Sciatic nerve (tissue), 2 donors: ENCODE measurements at places on chromosomes 2 and 18. TPM values are rescaled to one million over a fixed set of nuclear protein-coding genes. Genes with fewer than 3 reads are reported as not detected.

- no peak for DNase-seq
Observed at GRCh38 chr2:172791953-172792352, 56.3 kb downstream of the RAPGEF4 start.

DNA sequence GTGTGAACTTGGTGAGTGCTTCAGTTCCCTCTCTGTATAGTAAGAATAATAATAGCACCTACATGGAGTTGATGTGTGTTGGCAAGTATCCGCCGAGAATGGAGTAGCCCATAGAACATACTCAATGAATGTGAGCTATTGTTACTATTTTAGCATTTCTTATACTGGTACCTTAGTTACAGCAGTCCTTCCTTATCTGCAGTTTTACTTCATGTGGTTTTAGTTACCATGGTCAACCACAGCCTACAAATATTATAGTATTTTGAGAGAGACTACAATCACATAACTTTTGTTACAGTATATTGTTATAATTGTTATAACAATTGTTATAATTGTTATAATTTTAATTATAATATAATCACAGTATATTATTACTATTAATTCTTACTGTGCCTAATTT, 152.5 kb upstream of the RASGRP3 start:
- no peak for DNase-seq

Gene RAB11FIP5
- 40.3 TPM for total RNA-seq

- DNase-seq: no peak
Observed at GRCh38 chr18:56458770-56459712, 179.4 kb downstream of the TXNL1 start.
